LNCaP clone FGC (cell line): ENCODE measurements at places on chromosomes 2 and 18.

GRCh38 chr2:216754336-216754735, 59.0 kb upstream of the IGFBP5 start:
- no peak for DNase-seq

DNA sequence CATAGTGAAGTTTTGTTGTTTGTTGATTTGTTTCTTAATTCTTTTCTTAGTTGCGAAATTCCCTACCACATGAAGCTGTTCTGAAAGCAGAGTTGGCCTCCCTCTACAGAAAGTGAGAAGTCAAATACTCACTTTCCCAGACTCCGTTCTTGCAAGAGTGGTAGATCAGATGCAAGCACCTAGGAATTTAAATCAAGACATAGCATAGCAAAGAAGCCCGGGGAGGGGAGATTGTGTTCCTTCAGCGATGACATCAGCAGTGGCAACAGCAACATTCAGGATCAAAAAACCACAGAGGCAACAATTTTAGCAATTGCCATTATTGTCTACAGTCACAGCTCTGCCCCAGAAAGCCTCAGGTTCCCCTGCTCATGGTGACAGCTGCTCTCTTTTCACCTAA, 580.0 kb downstream of the RNF144A start:
- no peak for DNase-seq

GRCh38 chr2:37361216-37361815, 16.9 kb downstream of the QPCT start:
- DNase-seq: no peak

DNA sequence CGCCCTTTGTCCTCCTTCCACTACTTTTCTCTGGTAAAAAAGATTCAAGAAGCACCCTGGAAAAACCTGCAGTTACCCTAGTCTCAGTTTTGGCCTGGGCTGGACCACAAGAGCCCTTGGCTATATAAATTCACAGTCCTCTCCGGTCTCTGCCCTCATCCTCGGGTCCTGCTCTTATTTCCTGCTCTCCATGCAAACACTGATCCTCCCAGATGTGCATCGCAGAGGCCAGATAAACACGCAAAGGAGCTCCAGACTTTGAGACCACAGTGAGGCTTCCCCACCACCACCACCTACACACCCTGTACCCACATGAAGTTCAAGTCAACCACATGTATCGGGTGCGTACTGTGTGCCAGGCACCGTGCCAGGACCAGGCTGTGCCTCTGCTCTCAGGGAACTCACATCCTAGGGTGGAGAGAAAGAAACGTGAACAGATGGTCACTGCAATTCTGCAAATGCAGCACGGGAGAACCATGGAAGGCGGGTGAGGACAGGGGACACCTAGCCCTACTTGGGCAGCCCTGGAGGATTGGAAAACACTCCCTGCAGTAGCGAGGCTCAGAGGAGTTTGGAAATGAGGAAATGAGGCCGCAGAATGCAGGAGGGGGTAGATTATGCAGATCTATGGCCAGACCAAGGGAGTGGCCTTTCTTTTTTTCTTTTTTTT, 7.4 kb downstream of the CTDSP1 start:
- DNase-seq: no peak

GRCh38 chr2:73069855-73070642, 1.5 kb downstream of the SFXN5 start:
- DNase-seq: no peak

GRCh38 chr2:126650994-126651393, 5.0 kb upstream of the GYPC start:
- no peak for DNase-seq

- no peak for DNase-seq
Observed at GRCh38 chr2:142724186-142724585, 153.3 kb upstream of the KYNU start.

DNA sequence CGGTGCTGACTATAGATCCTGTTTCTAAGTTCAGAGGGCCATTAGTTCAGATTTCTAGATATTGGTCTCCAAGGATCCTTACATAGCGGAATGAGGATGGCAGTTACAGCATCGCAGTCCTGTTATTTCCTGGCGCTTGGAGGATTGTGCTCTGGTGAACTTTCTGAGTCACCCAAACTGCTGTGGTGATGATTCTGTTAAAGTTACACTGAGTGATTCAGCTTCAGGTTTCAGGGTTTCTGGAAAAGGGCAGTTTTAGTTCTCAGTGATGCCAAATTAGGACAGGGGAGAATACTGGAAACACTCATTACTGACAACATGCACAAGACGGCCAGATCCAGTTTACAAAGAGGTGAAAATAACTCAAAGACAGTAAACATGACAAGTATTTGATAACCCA, 52.1 kb upstream of the ANKRD62 start:
- no peak for DNase-seq

DNA sequence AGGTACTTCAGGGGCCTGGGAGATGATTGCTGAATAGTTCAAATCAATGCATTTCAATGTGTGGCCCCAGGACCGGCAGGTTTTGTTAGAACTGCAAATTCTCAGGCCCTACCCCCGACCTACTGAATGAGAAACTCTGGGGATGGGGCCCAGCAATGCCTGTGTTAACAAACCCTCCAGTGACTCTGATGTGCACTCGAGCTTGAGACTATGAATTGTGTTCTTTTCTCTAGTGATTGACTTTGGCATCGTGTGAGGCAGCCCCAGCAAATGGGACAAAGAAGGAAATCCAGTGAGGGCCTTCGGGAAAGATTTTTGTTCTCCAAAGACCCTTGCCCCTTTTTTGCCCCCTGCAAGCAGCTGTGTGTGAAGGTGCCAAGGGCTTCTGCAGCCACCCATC, 22.4 kb downstream of the ALK start:
- no peak for DNase-seq

GRCh38 chr2:207157731-207158130, 8.0 kb downstream of the KLF7 start:
- DNase-seq: no peak

GRCh38 chr2:85846411-85846810, 42.4 kb downstream of the ST3GAL5 start:
- no peak for DNase-seq

GRCh38 chr18:35397976-35398375, 20.8 kb upstream of the ZNF396 start:
- DNase-seq: no peak

GRCh38 chr2:190517468-190517867, 17.1 kb downstream of the NEMP2 start:
- DNase-seq: no peak

DNA sequence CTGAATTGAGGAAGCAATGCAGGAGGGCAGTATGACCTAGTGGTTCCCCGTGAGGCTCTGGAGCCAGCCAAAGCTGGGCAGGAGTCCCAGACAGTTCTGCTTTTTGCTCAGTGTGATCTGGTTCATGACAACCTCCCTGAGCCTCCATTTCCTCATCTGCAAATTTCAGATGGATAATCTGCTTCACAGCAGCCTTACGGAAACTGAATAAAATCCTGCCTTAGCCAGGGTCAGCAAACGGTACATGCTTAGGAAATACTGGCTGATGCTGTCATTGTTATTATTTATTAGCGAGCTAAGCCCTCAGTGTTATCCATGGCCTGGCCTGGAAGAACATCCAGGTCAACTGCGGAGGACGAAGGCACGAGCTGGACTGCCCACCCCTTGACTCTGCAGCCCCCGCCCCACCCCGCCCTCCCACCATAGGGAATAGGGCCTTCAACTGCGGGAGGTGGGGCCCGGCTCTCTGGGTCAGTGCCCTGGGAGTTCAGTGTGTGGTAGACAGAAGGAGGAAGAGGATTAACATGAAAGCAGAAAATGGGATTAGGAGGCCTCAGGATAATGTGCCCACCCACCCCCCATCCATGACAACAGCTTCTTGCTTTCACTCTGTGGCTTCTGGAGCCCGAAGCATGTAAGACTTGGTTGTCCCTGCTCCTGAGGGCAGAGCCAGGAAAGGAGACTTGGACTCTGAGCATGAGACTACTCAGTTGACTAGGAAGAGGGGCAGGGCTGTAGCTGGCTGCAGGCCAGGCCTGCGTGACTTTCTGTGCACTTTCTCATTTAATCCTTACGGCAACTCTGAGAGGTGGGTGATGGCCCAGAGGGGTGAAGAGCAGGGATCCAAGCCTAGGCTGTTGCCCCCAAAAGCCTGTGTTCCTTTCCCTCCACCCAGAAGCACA, 13.1 kb downstream of the PKDCC start:
- no peak for DNase-seq

- DNase-seq: no peak
Observed at GRCh38 chr18:57764995-57765394, 38.1 kb downstream of the ATP8B1 start.

GRCh38 chr2:199983534-199983933, 28.2 kb downstream of the MAIP1 start:
- no peak for DNase-seq

DNA sequence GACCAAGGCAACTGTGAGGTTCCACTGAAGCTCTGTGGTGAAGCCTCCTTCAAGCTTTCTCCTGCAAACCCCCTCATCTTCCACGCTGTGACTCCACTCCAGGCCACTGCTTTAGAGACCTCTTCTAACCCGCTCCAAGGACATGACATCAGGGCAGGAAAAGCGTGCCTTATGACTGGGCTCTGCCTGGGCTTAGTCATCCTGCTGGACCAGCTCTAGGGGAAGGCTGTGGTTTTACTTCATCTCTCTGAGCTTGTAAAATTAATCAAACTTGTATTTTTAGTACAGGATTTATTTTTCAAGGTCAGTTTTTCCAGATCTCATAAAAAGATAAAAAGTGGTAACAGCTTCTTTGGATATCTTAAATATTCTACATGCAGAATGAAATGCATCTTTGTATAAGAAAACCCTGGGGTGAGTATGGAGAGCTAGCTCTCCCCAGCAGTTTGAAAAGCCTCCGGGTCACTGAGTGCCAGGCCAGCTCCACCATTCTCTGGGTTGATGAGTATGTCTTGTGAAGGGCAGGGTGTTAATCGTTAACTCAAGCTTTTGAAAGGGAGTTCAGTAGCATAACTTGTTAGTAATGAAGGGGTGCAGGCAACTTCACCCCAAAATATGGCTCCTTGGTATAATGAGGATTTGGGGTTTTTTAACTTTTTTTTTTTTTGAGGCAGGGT, 33.1 kb upstream of the YPEL5 start:
- no peak for DNase-seq

- peak; percentile 33 for DNase-seq
Observed at GRCh38 chr18:12744103-12744502, 41.3 kb downstream of the PSMG2 start.

DNA sequence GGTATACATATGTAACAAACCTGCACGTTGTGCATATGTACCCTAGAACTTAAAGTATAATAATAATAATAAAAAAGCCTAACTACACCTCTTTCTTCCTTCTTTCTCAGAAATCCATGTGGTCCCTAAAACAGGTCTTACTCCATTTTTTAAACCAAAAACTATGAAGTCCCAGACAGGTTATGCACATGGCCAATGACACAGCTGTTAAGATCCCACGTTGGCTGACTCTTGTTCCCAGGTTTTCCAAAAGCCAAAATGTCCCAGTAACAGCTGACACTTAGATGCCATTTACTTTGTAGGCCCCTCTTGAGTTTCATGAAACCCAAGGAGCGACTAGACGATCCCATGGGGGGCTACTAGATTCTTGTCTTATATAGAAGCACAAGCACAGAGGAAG, 97.0 kb downstream of the KCNF1 start:
- no peak for DNase-seq

GRCh38 chr2:158403237-158403636, 53.3 kb downstream of the CCDC148 start:
- DNase-seq: peak; percentile 6

GRCh38 chr2:191128172-191128910, 22.5 kb downstream of the STAT4 start:
- DNase-seq: no peak

- DNase-seq: no peak
Observed at GRCh38 chr2:148578493-148578884, 66.1 kb upstream of the EPC2 start.

GRCh38 chr2:190149908-190150307, 87.4 kb upstream of the MSTN start:
- no peak for DNase-seq

DNA sequence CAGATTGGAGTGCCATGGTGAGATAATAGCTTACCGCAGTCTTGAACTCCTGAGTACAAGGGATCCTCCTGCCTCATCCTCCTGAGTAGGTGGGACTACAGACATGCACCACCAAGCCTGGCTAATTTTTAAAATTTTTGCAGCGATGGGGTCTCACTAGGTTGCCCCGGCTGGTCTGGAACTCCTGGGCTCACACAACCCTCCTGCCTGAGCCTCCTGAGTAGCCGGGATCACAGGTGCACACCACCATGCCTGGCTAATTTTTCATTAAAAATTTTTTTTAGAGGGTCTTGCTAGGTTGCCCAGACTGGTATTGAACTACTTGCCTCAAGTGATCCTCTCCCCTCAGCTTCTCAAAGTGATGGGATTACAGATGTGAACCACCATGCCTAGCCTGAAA, 27.8 kb downstream of the RAB31 start:
- no peak for DNase-seq

- no peak for DNase-seq
Observed at GRCh38 chr18:10205151-10205550, 249.3 kb upstream of the APCDD1 start.

DNA sequence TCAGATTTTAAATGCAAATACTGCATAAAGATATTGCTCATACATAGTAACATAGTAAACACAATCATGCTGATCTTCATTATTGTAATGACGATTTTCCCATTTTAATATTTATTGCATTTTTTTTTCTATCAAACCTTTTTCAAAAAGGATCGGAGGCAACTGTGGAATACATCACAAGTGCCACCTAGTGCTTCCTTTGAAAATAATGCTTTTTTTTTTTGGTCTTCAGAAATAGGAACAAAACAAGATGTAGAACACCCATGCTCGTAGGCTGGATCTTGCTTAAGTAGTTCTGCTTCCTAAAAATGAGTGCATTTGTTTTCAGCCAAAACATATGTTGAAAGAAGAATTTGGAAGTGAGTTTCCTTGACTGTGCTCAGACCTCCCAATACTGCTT, 35.7 kb upstream of the GPR155 start:
- no peak for DNase-seq

DNA sequence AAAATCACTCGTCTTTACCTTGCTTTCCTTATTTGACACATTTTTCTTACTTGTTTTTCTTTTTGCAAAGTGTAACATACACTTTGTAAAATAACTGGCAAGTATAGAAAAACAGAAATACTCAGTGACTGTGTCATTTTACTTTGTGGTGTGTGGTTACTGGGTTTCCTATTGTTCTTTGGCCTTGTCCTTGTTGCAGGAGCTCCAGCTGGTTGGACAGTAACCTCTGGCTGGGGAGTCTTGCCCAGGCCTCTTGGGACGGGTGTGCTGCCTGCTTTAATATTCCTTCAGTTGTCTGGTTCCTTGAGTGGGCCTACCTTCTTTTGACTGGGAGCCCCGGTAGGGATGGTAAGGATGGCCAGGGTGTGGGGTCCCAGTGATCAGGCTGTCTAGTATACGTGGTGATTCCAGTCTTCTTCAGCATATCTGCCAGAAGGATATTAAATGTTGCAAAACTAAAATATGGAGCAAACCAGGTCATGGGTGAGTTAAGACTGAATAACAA, 53.8 kb downstream of the RNF144A start:
- no peak for DNase-seq

- no peak for DNase-seq
Observed at GRCh38 chr2:16729335-16729734, 63.7 kb upstream of the CYRIA start.
